ENCODE measurements at places on chromosomes 5 and 9. TPM values are rescaled to one million over a fixed set of nuclear protein-coding genes. Genes with fewer than 3 reads are reported as not detected.
A peak's percentile ranks its signal among the peaks of the same experiment; 100 is the strongest.

Gene SOX30
- 0.52 TPM for polyA plus RNA-seq

Gene SHOC1
- polyA plus RNA-seq = not detected

Gene SV2C
- polyA plus RNA-seq = not detected

Gene GZMA
- polyA plus RNA-seq = 199 TPM

Gene UBE2B
- polyA plus RNA-seq = 86.9 TPM

Gene FBP1
- 3.5 TPM for polyA plus RNA-seq

Gene UNC13B
- 0.12 TPM for polyA plus RNA-seq

DNA sequence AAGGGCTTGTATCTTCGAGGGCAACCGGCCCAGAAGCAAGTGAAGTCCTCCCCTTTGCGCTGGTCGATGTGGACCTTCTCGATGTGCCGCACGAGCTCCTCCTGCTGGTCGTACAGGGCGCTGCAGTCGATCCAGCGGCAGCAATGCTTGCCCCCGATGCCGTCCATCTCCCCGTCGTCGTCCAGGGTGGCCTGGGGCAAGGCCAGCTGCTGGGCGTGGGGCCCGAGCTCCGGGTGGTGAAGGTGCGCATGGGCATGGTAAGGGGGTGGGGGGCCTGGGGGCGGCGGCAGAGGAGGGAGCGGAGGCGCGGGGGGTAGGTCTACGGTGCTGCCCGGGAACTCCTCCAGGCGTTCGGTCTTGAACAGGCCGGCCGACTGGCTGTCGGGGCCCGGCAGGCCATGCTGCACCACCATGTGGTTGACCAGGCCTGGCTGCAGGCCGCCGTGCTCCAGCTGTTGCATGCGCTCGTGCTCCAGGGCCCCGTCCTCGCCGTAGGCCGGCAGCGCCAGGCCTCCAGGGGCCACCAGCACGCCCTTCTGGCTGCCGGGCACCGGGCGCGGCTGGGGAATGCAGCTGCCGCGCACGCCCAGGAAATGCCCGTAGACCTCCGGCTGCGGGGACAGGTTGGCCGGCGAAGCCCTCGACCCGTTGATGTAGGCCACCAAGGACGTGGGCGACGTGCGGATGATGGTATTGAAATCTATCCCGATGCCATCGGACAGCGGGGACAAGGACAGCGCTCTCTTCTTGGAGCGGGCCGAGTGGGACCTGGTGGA, 181.8 kb downstream of the GLIS3 start:
- DNase-seq = peak; percentile 12

DNA sequence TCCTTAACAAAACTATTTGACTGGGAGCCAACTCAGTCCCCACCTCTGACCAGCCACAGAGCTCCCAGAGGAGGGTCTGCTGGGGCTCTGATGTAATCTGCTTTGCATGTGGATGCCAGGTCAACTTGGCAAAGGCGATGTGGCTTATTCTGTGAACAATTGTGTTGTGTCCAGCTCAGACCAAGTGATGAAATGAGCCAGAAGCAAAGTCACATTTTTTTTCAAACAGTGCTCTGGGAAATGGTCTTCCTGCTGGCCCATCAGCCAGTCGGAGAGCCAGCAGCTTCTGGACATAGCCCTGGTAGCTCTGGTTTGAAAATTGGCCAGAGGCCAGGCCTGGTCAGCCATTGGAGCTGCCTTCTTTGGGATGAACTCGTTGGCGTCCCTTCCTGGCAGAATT, 86.5 kb downstream of the ANGPTL2 start:
- DNase-seq = no peak

DNA sequence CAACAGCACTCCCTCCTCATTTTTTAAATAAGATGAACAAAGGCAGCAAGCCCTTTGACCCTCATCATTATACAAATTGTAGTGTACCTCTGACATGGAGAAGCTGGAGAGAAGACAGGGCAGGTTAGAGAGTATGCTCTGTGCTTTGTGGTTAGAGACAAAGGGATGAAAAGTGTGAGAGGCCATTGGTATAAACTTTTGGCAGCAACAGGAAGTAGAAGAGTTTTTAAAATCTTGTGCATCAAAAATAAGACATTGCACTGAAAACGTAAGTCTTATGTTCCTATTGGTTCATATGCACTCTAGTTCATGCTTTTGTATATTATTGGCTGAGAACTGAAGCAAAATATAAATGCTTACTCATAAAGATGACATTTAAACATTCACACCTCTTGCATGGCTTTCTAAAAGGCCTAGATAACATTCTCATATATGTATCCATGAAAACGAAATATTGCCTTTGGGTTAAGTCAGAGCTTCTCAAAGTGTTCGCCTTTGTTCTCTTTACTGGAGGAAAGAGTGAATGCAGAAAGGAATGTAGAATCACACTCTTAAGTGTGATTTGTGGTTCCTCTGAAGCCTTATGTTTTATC, 158.0 kb downstream of the PALM2AKAP2 start:
- DNase-seq = no peak

DNA sequence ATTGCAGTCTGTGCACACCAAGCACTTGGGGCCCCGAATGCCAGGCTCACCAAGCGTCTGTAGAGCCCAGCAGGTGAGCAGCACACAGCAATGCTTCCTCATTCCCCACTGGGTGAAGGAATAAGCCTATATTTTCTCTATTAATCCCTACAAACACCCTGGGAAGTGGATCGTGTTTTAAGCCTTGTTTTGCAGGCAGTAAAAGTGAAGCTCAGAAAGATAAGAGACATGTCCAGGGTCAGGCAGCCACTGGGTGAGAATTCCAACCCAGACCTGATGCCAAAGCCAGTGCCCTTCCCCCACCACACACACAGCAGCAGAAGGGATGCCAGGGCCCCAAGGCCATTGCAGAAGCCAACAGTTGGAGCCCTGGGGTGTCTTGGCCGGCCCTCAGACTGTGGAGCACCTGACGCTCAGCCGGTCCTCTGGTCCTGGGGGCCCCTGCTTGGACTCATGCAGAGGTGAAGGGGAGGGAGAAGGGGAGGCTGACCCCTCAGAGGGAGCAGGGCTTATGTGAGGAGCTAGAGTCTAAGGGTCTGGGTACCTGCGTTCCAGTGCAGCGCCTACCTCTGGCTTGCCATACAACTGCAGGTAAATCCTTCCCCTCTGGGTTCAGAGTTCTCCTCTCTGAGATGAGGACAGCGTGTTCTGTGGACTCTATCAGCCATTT, 26.3 kb upstream of the SYNPO start:
- no peak for DNase-seq

DNA sequence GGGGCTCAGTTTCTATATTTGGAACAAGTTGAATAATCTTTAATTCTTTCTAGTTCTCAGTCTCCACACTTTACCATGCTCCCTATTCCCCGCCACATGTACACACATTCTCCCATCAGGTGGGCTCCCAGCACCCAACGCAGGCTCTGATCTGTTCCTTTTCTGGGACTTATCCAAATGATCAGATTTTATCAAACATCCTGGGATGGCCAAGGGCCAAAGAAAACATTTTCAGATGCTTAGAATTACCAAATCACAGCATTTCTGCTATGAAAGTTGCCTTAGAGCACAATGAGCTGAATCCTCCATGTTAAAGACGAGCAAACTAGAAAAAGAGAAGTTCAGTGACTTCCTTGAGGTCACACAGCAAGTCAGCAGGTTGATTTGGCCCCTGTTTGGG, 153.4 kb downstream of the SEC61B start:
- no peak for DNase-seq

- DNase-seq = peak; percentile 38
Measured at GRCh38 chr9:7974335-7974960, 174.9 kb upstream of the DMAC1 start.

GRCh38 chr5:144864118-144864517, 693.4 kb downstream of the KCTD16 start:
- DNase-seq = no peak

DNA sequence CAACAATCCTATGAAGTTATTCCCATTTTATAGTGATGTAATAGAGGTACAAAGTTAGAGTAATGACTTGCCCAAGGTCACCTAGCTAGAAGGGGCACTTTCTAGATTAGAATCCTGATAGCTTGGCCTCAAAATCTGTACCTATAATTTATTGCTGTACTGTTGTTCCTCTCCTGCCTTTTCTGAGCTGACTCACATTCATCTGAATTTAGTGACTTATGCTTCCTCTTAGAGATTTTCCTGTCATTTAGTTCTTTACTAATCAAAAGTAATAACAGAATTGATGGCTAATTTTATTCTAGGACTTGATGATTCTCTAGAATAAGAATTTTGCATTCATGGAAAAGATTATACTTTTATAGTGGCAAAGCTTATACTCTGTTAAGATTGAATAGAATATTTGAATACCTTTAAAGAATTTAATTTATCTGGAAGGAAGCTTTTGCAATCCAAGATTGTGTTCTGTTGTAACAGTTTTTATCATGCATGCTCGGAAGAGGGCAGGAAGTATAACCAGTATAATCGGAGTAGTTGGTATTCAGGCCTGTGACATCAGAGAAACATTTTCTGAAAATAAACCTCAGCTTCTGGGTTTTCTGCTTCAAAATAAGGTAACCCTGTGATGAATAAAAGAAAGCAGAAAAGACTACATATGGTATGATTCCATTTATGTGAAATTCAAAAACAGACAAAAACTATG, 21.3 kb downstream of the CYSTM1 start:
- DNase-seq = no peak

DNA sequence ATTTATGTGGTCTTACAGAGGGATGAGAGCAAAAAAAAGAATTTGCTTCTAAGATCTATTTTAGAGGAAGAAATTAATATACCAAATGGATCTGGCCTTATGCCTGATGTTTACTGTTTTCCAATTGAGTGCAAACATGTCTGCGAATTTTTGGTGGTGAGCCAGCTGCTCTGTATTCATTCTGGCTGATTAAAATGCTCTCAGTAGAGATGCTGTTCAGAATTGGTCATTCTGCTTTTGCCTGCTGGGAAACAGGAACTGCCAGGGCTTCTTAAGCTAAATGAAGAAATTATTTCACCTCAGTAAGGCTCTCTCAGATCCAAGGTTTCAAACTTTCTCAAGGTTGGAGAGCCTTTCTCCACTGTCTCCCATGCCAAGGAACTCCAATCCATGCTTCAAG, 132.0 kb upstream of the SV2C start:
- no peak for DNase-seq

DNA sequence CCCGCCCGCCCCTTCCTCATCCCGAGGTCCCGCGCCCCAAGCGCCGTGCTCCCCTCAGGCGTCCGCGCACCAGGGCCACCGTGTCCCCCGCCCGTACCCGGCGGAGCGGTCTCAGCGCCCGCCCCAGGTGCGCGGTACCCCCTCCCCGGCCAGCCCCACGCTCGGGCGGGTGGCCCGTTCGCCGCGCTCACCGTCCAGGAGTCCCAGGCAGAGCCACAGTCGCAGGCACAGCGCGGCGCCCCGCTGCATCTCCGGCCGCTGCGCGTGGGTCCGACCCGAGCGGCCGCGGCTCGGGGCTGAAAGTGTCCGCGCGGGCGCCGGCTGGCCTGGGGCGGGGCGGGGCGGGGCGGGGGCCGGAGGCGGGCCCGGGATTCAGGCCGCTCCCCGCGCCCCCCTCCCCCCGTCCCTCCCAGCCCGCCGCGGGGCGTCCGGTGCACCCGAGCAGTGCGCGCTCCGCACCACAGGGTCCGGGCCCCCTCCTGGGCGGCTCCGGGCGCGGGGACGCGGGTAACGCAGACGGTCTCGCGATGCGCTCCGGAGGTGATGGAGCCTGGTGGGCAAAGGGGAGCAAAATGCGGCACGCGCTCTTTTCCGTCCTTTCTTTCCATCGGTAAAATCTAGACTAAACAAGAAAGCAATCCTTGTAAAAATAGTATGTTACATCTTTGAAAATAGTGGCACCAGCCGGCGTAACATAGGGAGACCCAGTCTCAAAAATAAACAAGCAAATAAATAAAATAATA, at the start of gene FLT4:
TSS of gene FLT4 (minus strand) at position 304 of the 743 bp plus-strand sequence. CDS start at position 249, 55 bp downstream.
- no peak for DNase-seq

GRCh38 chr9:99231711-99232110, 9.6 kb downstream of the SEC61B start:
- no peak for DNase-seq

DNA sequence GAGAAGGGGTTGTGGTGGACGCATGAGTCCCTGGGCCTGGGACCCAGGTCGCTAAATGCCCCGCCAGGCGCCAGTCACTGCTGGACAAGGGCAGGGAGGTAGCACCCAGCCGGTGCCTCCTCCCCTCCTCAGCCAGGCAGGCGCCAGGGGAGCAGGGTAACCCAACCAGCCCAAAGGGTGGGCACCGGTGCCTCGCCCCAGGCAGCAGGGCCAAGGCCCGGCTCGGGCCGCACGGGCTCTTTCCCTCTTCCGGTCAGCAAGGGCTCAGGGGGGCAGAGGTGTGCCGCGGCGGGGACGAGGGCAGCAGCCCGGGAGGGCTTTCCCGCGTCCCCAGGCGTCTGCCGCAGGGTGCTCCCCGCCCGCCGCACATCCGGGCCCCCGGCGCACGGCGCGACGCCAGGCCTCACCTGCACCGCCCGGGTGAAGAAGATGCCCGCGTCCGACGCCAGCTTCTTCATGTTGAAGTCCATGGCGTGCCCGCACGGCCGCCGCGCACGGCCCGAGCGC, 393 bp downstream of the SH3GLB2 start:
- peak; percentile 85 for DNase-seq

- DNase-seq = no peak
Measured at GRCh38 chr5:43161244-43161643, 30.8 kb upstream of the NIM1K start.

- DNase-seq = no peak
Measured at GRCh38 chr9:17229945-17230560, 95.2 kb downstream of the CNTLN start.

DNA sequence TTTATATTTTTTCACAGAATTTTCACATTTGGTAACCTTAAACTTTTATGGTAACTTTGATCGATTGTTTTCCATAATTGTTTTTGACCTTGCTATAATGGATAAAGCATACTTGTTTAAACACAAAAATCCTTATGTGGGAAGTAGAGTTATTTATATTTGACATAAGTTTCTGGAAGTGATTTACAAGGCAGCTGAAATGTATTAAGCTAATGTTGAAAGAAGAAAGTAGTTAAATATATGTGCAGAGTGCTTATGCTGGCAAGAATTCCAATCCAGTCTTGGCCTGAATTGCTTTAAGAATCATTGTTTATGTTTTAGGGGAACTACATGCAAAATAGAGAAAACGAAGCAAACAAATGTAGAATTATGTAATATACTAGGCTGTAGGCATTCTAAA, 763.6 kb downstream of the TAF11L14 start:
- DNase-seq = no peak
